ENCODE measurements at places on chromosomes 7 and 10.

- DNase-seq, result no peak
Observed at GRCh38 chr7:78691584-78691983, 761.9 kb downstream of the MAGI2 start.

GRCh38 chr10:1515780-1516491 lies 221.4 kb downstream of the ADARB2 start:
- no peak for DNase-seq

DNA sequence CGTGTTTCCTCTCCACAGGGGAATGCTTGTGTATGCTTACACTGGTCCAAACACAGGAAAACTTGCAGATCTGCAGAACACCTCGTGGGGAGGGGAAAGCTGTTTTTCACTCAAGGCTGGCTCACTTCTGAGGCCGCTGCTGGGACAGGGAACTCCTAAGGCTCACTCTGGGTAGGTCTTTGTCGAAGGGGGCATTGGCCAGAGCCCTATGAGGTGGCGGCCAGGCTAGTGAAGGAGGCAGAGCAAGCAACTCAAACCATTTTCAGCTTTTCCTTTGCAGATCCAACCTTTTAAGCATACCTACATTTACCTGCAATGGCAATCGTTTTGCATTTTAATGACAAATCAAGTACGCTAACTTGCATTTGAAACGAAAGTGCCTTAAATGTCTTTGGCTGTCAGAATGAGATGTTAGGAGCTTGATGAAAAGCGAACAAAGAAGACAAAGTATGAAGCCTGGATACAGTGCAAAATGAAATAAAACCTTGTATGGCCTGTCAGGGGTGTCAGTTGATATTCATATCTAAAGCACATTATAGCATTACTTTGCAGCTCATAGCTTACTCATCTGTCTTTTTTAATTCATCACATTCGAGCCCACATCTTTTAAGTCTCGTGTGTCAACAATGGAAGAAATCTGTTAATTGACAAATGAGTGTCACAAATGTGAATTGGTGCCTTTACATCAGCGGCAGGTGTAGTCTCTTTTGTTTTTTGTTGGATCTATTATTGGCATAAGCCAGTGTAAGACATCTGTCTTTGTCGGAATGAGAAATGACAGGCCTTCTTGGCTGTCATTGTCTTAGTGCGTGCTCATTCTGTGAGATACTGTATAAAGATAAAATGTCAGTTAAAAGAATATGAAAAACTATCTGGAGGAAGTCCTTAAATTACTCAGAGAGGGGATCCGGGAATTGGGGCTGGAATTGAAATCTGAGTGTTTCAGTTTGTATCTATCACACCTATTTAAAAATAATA lies 30.5 kb downstream of the LRMDA start:
- DNase-seq, result no peak

DNA sequence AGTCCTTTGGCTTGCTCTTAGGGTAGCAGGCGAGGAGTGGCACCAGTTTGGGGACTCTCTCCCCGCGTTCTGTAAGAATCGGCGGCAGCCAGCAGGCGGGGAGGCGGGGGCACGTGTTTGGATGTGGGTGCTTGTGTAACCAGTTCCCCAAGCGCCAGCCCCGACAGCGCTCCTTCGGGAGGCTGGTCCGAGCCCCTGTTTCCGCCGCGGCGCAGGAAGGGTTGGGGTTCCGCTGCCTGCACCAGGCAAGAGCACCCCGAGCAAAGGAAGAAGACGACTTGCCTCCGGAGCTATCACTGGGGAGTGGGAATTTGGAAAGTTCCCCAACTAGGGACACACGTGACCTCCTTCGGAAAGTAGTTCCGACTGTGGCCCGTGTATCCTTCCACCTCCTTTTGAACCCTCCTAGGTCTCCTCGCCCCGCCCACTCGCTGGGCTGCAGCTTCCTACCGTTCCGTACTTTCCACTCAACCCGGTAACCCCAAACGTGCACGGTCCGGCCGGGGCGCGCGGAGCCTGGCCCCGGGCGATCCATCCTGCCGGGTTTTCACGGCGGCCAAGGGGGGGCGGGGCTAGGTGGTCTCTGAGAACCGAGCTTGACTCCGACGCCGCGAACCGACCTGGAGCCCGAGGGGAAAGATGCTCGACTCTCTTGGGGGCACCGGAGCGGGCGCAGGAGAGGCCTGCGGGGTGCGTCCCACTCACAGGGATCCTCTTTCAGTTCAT lies 1.2 kb downstream of the KLLN start:
- peak; percentile 87 for DNase-seq

GRCh38 chr7:151410405-151411390 lies 860 bp upstream of the WDR86 start:
- DNase-seq, result no peak

DNA sequence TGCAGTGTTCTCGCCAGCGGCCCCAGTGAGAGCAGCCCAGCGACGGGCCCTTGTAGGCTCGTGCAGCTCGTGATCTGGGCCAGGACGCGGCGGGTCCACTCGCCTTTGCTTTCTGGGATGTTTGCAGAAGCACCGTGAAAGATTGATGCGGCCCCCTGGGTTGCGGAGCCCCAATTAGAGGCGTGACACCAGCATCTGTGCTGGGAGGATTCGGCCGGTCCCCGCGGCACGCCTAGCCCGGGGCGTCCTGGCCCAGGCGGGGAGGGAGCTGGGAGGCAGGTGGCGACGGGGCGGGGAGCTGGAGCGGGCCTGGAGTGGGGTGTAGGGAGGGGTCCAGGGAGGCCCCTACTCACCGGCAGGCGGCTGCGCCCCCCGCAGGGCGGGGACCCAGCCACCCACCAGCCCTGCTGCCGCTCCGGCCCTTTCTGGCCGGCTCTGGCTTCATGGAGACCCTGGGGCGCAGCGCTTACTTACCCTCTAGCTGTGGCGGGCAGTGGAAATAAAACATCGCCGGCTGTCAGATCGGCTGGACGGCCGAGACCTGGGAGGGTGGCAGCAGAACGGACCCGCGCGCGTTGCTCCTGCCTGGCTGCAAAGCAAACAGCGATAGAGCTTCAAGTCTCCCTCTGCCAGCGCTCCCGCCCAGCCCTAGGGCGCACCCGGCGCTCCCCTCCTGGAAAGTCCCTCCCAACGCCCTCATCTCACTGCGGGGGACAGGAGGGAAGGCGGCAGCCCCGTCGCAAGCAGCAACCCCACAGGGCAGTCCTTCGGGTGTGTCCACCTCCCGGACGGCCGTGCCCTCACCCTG lies 752 bp downstream of the DRGX start:
- DNase-seq, result no peak

GRCh38 chr7:70143075-70144044 lies 545.1 kb downstream of the AUTS2 start:
- DNase-seq, result no peak

GRCh38 chr7:32891800-32892520 lies 400 bp upstream of the KBTBD2 start:
- peak; percentile 94 for DNase-seq

DNA sequence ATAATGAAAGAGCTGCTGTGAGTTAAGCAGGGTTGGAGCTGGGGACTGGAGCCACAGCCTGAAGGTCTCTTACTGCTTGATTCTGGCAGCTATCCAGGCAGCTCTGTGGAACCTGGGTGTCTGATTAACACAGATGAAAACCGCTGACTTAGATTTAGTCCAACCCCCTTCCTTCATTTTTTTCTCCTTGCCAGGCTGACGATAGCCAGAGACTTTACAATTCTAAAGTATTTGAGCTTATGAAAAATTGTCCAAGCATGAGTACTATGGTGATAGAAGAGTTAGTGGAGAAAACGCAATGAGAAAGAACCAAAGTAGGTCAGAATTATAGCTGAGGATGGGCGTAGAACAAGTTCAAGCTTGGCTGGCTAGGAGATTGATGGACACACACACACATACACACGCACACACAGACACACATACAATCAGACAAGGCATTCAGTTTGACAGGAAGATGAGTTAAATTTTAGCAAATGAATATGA lies 13.5 kb upstream of the GPR85 start:
- no peak for DNase-seq

- no peak for DNase-seq
Observed at GRCh38 chr10:30125496-30125895, 66.1 kb upstream of the JCAD start.

DNA sequence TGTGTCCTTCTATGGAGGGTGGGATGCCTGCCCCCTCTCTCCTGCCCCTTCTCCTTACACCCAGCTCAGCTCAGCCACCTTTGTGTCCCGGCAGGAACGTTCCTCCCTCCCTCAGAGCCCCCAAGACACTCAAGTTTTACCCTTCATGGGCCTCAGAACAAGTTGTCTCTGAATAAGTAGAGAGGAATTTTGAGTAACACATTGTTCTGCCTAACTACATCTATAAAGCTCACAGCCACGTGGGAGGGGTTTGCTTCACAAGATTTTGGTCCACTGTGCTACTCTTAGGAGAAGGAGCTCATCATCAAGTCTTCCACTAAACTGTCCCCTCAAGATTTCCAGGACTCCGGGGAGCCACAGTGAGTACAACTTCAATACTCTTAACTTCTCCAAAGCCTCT lies 51.6 kb upstream of the ZNF32 start:
- DNase-seq, result no peak

DNA sequence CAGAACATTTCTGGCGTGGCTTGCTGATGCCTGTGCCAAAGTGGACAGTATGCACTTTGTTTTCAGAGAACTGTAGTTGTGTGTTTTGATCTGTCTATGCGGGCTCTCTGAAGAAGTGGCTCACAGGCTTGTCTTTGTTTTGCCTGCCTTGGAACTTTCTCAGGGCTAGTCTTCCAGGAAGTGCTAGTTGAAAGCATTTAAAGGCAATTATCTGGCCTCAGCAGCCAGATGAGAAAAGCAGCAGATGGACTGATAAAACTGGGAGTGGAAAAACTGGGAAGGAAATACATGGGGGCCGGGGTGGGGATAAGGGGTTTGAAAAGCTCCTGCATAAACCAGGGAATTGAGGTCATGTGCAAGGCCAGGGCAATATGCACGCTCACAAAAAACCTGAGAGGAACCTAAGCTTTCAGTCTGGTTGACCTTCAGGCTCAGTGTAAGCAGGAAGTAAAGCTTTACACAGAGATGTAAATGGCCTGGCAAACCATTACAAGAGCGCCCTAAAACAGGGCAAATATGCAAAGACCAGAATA lies 94.5 kb downstream of the ZNF33B start:
- DNase-seq, result no peak

DNA sequence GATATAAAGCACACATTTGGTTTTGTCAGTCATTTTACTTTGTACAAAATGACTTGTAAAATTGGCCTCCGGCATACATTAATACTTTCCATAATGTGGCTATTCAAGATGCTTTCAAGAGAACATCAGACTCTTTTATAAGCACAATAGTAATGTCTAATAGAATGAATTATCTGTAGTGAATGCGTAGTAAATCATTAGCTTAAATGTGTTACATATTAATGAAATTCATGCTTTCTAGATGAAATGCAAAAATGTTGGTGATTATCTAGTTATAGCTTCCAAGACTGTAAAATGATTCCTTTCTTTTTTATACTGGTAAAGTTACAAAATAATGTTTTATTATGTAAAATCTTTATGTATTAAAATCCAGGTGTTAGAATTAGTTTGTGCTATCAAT lies 144.0 kb downstream of the BBS9 start:
- no peak for DNase-seq

DNA sequence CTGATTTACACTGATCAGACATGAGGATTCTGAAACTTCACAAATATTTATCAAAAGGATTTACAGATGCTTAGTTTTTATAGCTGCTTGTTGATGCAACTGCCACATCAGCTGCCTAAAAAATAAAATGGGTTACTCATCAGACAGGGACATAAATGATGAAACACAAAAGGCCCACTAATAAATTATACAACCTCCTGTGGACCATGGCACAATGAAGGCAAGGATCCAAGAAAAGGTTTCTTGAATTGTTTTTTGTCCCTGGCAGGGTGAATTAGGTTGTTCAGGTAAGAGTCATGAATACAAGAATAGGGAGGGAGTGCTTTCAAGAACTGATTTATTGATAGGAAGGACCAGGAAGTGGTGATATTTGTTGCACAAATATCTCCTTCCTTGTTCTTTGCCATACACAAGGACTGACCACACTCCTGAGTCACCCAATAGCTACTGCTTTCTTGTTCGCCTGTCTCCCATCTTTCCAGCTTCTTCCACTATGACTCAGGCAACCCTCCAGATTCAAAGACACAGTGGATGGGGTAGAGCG lies 234.5 kb downstream of the AHR start:
- no peak for DNase-seq

DNA sequence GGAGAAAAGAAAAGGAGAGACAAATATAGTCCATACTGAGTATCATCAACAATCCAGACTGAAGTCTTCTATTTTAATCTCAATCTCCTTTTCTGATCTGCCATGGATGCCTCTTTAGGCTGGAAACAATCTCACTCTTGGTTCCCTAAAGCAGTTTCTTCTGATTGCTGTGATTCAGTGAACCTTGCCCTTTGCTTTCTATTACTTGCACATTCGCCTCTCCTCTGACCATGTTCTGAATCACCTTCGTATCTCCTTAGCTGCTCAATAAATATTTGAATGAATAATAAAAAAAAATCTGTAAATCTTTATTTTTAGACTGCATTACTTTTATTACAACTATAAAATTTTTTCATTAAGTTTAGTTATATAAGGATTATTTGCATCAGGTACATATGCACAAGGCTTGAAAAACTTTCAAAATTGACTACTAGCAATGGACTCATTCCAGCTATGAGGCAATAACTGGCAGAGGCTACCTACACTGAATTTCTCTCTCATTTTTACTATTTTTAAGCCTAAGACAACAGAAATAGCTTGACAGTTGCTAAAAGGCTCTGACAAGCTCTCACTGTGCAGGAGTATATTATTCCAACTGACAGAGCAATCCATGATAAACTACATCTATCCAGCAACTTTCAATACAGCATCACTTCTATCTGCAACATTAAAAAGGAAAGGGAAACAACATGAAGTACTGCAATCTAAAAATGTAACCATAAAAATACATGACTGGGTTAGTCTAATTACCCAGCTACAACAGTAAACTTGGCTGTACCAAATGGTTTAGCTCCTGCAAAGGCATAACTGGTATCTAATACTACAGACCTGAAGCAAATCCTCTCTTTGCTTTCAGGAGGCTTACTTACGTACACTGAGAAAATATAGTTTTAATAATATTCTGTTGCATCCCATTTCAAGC lies 25.6 kb downstream of the TM9SF3 start:
- DNase-seq, result no peak

DNA sequence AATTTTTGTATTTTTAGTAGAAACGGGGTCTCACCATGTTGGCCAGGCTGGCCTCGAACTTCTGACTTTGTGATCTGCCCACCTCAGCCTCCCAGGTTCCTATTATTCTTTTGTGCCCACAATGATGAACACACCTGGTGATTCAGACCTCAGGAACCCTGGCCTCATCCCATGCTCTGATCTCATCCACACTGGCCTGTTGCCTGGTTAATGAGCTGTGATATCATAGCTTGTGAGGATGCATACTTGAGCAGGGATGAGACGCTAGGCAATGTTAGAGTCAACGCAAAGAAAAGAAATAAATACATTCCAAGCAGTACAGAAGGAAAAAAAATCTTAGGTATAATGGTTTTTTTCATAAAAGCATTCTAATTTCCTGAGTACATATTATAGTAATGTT lies 82.4 kb upstream of the RNF32 start:
- no peak for DNase-seq

DNA sequence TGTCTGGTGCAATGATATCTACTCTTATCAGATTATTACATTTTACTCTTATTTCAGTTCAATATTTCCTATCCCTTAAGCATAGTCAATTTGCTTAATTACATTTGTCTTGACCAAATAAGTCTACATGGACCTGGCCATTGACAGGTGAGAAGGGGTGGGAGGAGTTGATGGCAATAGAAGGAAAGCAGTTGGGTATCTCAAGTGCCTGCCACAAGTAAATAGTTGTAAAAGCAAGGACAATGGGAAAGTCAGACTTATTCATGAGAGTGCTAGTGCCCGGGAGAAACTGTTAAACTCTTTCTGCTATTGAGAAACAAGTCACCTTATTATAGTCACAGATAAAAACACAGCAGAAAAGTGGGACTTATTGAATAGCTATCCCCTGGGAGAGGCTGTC lies 32.4 kb upstream of the HGF start:
- DNase-seq, result no peak
